ENCODE measurements at places on chromosomes 6 and 20.

DNA sequence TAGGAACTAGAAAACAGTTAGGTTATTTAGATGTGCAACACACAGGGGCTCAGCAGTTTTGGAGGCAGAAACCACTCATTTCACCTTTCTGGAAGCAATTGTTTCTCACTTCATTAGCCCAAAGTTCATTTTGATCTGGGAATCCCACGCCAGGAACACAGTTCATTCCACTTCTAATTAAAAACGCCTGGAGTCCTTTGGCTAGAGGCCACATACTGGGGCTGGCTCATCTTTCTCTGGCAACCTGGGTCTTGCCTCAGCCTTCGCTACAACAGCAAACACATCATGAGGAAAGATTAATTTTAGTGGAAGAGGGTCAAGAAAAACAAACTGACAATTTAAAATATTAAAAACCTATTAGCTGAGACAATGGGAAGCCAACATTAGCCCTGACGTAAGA is 69.7 kb downstream of the RFPL4B start:
- DNase-seq: no peak

DNA sequence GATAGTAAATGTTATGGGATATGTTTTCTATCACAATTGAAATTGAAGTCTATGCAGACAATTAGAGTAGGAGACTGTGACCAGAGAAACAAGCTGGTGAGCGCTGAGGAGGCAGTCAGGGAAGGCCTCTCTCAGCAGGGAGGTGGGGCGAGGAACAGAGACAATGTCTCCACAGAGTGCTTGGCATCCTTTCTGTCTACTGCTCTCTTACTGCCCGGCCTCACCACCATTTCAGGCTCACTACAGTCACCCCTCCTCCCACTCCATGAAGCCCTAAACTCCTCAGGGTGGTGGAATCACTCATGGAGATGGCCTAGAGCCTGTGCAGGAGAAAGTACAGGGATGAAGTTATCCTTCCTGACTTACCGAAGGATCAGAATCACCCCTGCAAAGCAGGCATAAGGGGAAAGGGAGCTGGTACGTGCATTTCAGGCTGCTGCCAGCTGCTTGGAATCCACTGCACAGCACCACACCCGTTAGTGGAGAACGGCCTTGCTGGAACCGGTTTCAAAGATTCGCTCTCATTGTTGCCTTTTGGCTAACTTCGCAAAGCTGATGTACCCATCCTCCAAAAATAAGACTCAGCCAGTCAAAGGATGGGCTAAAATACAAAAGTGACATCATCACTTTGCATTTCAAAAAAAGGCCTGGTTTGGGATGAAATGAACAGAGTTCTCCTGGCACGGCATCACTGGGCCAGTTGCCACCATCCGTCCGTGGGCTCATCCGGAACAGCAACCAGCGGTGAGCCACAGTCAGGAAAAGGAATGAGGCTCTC is 67.3 kb downstream of the SLC22A23 start:
- no peak for DNase-seq

GRCh38 chr6:156175971-156176421 is 601.2 kb upstream of the ARID1B start:
- DNase-seq: no peak

DNA sequence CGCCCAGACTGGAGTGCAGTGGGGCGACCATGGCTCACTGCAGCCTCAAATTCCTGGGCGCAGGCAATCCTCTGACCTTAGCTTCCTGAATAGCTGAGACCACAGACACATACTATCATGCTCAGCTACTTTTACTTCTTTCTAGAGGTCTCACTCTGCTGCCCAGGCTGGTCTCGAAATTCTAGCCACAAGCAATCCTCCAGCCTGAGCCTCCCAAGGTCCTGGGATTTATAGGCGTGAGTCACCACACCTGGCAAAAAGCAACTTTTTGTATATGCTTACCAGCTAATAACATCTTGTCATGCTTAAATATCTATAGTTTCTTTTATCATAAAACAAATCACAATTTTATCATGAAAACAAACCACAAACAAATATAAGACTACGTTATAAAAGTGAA is 23.0 kb downstream of the RNASET2 start:
- DNase-seq: no peak

- DNase-seq: no peak
Observed at GRCh38 chr6:121399966-121400365, 35.5 kb upstream of the GJA1 start.

All from NK-92 treated with Interleukin-12 subunit alpha and Interleukin-12 subunit beta, amount 100 ng/mL, for 24 hours (cell line).